ENCODE measurements at places on chromosomes 4 and X.
A peak's percentile ranks its signal among the peaks of the same experiment; 100 is the strongest.

- DNase-seq = no peak
These were observed 385.2 kb upstream of the FAT1 start for GRCh38 chr4:187108845-187109244.

GRCh38 chr4:52914051-52914605 is 52.0 kb downstream of the RASL11B start:
- no peak for DNase-seq

DNA sequence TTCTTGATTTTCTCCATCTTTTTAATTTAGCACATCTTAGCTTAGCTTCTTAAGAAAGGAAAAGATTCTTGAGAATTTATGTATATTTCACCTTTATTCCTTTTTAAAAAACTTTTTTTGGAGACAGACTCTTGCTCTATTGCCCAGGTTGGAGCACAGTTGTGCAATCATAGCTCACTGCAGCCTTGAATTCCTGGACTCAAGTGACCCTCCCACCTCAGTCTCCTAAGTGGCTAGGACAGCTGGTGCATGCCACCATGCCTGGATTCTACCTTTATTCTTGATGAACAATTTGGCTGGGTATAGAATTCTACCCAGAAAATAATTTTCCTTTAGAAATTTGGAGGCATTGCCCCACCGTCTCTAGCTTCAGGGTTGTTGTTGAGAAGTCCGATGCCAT is 19.5 kb upstream of the SH3D19 start:
- no peak for DNase-seq

DNA sequence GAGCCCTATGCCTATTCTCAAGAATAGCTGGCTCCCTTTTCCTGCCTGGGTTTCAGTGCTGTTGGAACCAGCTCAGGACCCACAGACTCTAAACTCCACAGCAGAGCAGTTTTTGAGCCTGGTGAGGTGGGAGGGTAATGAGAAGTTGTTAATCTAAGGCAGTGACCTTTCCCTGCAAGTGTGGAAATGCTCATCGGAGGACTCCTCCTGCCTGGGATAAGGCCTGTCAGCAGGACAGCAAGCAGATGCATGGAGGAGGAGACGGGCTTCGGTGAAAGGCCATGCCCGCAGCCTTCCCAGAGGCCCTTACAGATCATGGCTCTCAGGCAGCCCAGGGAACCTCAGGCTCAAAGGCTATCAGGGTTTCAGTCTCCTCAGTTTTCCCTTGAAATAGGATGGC is 70.0 kb upstream of the SHISA3 start:
- no peak for DNase-seq

- no peak for DNase-seq
These were observed 215.4 kb upstream of the PGRMC2 start for GRCh38 chr4:128502818-128503527.

DNA sequence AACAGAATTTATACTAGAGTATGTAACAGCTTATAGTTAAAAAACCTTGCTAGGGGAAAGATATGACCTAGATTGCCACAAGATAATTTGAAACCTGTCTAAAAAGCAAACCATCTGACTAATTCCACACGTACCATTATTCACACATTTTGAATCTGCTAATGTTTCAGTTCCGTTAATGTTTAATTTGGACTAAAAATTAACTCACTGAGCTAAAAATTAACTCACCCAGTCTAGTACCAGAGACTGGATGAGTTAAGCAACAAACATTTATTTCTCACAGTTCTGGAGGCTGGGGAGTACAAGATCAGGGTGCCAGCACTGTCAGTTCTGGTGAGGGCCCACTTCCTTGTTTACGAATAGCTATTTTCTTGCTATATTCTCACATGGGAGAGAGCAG is 231.5 kb upstream of the DIAPH2 start:
- DNase-seq = no peak

DNA sequence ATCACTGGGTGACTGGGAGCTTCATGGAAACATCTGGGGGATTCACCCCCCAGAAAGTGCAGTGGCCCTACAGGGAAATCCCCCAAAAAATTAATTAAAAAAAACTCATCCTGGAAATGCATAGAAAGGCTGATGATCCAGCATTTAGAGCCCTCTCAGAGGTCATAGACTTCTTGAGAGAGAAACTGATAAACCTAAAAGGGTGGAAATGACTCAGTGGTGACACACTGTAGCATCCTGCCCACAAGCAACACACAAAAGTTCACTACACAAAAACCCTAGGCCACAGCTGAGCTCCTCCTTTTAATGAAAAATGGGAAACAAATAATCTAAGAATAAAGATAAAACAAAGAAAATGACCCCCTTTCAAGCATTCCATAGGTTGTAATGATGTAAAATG is 911.5 kb downstream of the GLUD2 start:
- no peak for DNase-seq

DNA sequence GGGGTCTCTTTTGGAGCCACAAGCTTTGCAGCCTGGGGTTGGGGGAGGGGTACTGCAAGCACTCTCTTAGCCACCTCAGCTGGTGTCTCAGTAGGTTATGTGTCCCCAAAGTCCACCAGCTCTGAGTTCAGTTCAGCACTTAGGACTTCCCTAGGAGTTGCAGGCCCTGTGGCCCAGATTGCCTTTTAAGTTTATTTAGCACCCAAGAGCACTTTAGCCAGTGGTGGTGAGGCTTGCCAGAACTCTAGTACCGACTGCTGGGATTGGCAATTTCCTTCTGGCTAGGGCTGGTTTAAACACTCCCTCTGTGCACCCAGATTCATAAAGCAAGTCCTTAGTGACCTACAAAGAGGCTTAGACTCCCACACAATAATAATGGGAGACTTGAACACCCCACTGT is 489.9 kb upstream of the RPS6KA3 start:
- no peak for DNase-seq

- DNase-seq = no peak
These were observed 4.4 kb upstream of the MAEA start for GRCh38 chr4:1285151-1285789.

GRCh38 chr4:101792056-101792590 is 1.6 kb downstream of the BANK1 start:
- DNase-seq = no peak

- DNase-seq = peak; percentile 91
These were observed 22.8 kb downstream of the CFAP99 start for GRCh38 chr4:2441393-2442174.

DNA sequence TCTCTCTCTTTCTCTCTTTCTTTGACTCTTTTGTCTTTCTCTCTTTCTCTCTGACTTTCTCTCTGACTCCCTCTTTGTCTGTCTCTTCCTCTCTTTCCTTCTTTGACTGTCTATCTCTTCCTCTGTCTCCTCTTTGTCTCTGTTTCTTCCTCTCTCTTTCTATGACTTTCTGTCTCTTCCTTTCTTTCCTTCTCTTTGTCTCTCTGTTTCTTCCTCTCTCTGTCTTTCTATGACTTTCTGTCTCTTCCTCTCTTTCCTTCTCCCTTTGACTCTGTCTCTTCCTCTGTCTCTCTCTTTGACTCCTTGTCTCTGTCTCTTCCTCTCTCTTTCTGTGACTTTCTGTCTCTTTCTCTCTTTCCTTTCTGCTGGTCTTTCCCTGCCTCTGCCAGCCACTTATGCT is 38.7 kb downstream of the HNRNPD start:
- DNase-seq = no peak

- DNase-seq = no peak
These were observed 8.5 kb downstream of the PPP1R3F start for GRCh38 chrX:49278081-49278480.

Data from HEK293T (cell line).